ENCODE measurements at places on chromosomes 1 and 21.

DNA sequence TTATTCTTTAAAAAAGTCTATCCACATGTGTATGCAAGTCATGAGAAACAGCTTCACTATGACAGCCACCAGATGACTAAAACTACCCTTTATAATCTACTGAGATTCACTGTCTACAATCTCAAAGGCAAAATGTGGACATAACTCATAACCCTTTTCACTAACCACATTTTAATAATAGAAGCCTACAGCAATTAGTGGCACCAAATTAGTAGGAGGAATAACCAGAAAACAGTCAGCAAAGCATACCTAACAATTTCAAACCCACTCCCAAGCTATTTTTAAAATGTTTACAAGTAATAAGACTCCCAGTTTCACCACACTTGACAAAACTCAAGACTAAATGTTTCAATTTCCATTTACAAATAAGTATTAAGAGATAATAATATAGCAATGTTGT, 442.9 kb downstream of the PTPRC start:
- no peak for DNase-seq

DNA sequence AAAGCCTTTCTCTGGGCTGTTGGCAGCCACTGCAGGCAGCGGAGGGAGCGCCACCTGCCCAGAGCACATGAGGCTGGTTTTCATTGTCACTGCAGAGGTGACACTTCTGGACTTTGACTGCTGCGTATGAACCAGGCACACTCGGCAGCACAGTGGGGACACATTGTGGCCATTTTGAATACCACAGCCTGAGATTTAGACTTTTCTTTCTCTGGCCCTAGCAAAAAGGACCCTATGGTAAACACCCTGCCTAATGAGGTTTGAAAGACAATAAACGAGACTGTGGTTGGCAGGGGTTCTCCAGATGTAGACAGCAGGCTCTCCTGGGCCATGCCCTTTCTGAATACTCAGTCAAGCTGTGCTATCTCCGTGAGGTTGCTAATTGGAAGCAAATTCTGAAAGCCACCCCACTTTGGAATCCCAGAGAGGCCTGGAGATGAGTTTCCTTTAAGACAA, 12.0 kb upstream of the KCNE2 start:
- peak; percentile 74 for DNase-seq

GRCh38 chr21:34844013-34844923, 175.5 kb downstream of the CLIC6 start:
- DNase-seq, result peak; percentile 43

DNA sequence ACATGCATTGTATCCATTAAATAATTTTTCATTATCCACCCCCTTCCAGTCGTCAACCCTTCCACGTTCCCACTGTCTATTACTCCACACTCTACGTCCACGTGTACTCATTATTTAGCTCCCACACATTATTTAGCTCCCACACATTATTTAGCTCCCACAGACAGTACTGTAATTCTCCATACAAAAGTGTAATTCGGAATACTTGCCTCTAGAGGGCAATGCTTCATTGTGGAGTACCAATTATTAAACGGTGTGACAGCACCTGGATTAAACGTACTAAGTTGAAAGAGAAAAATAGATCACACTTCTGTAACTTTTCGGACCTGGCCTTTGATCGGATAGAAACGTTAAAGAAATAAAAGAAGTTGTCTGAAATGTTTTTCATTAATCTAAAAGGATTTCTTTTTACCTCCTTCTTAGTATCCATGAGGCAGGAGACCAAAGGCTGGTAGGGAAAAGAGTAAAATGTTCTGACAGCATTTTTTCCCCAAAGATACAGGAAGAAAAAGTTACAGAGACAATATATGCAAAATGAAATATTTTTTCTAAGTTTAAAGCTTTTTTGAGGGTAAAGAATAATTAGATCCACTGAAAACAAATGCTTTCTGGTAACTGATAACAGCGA, 99.2 kb downstream of the LHX8 start:
- DNase-seq, result no peak

GRCh38 chr1:162662013-162662412, 29.7 kb downstream of the DDR2 start:
- no peak for DNase-seq

Data from left lobe of liver (tissue), 2 donors.